ENCODE measurements at places on chromosomes 1 and 21. TPM values are rescaled to one million over a fixed set of nuclear protein-coding genes. Genes with fewer than 3 reads are reported as not detected.

- no peak for DNase-seq
Measured at GRCh38 chr1:244862354-244862698, 2.0 kb downstream of the HNRNPU start.

DNA sequence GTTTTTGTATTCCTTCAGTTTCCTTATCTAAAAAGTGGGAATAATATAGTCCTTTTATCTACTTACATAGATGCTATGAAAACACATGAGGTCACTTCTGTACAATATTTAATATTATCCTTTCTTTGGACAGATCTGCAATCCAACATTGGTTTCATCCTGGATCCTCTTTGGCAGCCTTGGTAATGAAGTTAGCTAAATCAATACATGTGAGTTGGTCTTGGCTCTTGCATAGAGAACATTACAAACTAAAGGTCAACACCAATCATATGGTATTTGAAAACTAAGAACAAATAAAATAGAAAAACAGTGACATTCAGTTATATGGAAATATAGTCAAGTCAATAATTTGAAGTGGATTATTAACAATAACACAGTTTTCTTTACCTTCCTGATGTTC is 3.2 kb upstream of the EDEM3 start:
- DNase-seq, result no peak

- no peak for DNase-seq
Measured at GRCh38 chr21:20822666-20823065, 175.5 kb upstream of the NCAM2 start.

DNA sequence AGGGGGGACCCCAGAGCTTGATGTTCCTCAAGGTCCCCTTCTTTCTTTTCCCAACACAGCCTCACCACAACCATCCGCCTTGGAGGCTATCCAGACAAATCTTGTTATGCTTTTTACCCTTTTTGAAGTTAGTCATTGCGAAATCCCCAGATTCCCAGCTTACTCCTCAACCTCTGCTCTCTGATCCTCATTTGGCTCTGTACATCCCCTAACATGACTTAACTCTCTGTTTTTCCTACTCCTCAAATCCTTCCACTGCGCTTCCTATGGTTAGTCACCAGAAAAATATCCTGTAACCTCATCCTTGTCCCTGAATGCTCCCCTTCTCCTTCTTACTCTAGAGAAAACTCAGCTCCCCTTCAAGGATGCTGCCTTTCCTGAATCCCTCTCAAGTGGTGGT is 189.1 kb upstream of the POU3F1 start:
- DNase-seq, result no peak

GRCh38 chr1:199313444-199313843 is 674.6 kb downstream of the PTPRC start:
- no peak for DNase-seq

DNA sequence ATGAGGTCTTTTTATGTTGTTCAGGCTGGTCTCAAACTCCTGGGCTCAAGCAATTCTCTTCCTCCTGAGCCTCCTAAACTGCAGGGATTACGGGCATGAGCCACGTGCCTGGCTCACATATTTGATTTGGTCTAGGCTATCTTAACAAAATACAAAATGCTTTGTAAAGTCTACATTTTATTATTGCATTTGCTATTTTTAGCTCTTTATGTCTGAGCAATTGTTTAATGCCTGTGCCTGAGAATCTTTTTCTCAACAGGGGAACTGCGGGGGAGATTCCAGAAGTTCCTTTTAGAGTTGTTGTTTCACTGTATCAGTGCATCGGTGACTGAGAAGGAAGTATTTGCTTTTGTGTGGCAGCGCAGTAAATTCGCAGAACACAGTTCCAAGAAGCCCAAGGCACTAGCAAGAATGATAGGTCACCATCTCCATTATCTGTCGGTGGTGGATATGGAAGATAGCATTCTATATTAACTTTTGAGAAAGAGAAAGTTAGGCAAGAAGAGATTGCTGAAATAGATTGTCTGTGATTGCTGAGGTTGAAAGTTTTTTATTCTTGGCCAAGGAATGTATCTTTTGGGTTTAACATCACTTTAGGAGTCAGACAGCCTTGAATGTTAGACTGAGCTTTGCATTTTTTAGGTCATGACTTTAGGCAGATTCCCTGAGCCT is 167.3 kb downstream of the PDE4B start:
- no peak for DNase-seq

GRCh38 chr21:41170442-41170841 is 2.5 kb downstream of the BACE2 start:
- no peak for DNase-seq

- DNase-seq, result no peak
Measured at GRCh38 chr1:58649555-58649954, 50.3 kb downstream of the MYSM1 start.

- no peak for DNase-seq
Measured at GRCh38 chr1:203537806-203538464, 44.0 kb downstream of the OPTC start.

DNA sequence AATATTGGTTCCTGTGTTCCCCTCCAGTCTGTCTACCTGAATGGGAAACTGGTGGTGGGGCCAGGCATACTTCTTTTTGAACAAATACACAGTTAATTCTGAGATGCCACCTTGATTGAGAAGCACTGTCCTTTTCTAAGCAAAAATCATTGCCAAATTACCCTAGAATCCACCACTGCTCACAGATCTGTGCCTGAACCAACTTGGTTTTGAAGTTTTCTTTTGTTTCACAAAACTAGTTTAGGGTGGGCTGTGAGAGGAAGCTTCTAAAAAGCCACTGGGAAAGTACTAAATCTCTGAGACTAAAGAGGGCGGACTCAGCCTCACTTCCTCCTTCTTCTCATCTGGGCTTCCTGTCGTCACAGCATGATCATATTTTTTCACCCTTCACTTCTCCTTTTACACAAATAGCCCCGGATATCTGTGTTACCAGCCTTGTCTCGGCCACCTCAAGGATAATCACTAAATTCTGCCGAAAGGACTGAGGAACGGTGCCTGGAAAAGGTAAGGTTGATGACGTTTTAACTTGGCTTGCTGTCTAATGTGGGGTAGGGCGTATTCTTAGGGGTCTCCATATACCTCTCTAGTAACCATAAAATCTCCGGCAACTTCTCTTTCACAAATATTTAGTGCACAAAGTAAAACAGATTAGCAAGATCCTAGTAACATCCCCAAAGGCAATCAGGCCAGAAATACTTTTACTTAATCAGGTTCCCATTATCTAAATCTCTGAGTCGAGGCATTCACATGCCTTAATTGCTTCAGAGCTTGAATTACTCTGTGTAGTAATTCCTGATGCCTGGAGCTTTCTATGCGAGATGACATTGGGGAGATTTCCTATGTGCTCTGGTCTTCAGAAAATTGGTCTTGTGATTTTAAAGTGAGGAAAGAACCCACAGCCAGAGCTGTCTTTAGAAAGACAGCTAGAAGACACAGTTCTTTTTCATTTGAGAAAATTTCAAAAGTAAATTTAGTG is at the start of gene CD53:
TSS of gene CD53 (plus strand) at position 404 of the 976 bp plus-strand sequence. CDS start 18,261 bp downstream, outside the sequence.
- no peak for DNase-seq

DNA sequence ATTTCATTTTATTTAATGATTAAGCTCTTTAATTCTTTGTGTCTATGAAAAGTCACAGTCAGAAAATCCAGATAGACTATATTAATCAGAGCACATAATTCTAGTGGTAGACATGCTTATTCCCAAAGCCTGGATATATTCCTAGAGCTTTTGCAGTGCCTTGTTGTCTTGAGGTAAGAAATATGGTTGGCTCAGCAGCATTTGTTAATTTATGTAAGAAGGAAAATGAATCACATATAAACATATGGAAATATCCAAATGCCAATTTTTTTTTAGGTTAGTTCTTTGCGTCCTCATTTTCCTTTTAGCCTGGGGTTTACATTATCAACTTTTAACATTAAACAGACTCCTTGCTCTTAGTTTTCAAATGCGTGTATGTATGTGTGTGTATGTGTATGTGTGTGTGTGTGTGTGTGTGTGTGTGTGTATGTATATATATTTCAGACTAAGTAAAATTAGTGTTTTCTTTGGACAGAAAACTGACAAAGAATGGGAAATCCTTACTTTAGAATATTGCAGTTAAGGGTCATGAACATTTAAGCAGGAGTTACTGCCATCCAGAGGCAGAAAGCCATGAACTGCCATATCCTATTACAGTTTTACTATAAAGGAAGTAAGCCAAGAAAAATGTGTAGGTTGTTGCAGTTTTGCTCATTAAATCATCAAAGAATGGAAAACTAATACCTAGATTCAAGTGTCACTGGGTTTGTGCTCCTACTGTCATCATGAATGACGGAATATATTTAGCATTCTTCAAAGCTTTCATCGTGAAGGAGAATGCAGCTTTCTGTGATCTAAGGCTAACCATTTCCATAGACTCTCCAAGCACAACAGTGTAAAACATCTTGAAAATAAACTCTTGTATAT is 477.1 kb upstream of the NR5A2 start:
- DNase-seq, result no peak

DDR2 gene
- 52.7 TPM for total RNA-seq

SCYL3 gene
- total RNA-seq, result 7.5 TPM
